ENCODE measurements at places on chromosomes 12 and 14.

DNA sequence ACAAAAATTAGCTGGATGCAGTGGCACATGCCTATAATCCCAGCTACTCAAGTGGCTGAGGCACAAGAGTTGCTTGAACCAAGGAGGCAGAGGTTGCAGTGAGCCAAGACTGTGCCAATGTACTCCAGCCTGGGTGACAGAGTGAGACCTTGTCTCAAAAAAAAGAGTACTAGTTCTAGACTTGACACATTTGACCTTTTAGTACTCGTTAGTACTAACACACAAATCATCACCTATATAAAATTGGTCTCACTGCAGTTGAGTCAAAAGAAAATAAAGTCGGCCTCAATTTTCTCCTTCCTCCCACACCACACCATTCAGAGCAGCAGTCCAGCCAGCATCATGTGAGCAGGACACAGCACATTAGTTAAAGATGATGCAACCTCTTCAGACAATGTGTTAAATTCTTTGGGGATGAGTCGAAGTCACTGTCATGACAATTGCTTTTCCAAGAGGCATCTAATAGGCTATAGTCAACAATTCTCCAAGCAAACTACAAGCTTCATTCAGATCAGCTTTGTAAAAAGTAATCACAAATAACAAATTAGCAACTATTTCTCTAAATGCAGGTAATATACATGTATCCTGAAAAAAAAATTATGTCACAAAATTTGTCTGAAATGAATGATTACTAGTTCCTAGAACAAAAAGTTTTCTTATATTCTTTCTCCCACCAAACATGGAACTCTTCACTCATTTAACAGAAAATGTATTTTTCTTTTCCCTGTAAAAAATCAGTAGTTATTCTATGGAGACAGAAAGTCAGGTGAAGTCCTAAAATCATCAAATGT is 55.6 kb downstream of the CLIP1 start:
- DNase-seq, result no peak

DNA sequence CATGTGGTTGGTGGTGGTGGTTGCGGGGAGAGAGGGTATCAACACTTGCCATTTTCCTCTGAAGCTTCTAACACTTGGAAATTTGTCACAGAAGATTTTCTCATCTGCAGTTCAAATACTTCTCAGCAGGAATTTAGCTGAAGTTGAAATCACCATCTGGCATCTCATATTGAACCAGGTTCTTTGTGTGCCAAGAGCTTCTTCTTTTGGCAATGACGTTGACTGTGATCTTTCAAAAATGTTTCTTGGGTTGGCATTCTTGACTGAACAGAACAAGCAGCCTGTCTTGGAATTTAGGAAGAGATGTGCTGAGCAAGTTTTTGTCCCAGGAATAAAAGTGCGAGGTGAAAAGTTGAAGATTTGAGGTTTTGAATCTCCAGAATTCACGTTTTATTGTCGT is 8.7 kb upstream of the NIN start:
- DNase-seq, result no peak

DNA sequence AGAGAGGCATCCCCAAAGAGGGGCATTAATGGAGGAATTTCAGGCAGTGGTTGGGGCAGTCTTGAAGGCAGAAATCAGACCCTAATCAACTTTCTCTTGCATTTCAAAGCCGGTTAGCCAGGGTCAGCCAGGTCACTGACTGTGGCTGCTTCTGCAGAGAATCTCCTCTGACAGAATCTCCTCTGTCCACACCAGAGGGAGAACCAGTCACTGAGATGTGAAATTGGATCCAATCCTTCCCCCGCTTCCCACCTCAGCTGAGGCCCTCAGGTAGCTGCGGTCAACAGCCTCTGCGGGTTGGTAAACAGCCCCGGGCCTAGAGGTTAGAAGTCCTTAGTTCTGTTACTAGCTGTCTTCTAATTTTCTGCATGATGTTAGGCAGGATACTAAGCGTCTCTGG is 39.8 kb upstream of the NUAK1 start:
- DNase-seq, result no peak

- no peak for DNase-seq
Observed at GRCh38 chr12:73506611-73507010, 1031.0 kb upstream of the ATXN7L3B start.

DNA sequence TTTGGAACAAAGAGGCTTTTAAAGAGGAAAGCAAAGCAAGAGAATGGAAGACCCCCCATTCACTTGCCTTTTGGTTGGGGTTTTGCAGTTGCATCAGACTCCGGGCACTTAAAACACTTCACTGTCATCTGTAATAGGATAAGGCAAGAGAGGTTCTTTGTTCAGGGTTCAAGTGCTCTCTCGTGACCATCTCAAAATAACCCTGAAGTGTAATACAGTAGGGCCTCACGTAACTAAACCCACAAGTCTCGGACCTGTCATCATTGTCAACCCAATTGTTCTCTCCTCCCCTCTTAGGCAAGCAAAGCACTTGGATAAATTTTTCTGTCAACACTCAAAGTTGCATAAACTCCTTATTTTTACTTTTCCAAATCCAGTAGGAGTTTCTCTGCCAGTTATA is 26.9 kb upstream of the MYBPC1 start:
- no peak for DNase-seq

- DNase-seq, result no peak
Observed at GRCh38 chr12:68771223-68771925, 25.4 kb downstream of the SLC35E3 start.

DNA sequence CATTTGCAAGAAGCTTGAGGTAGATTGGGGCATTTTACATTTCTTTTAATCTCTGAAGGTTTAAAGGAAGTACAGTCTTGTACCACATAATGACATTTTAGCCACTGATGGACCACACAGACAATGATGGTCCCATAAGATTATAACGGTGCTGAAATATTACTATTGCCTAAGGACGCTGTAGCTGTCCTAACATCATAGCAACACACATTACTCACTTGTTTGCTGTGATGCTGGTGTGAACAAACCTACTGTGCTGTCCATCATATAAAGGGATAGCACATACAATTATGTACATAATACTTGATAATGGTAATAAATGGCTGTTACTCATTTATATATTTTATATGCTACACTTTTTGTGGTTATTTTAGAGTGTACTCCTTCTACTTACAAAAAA is 127.1 kb upstream of the CPNE8 start:
- no peak for DNase-seq

DNA sequence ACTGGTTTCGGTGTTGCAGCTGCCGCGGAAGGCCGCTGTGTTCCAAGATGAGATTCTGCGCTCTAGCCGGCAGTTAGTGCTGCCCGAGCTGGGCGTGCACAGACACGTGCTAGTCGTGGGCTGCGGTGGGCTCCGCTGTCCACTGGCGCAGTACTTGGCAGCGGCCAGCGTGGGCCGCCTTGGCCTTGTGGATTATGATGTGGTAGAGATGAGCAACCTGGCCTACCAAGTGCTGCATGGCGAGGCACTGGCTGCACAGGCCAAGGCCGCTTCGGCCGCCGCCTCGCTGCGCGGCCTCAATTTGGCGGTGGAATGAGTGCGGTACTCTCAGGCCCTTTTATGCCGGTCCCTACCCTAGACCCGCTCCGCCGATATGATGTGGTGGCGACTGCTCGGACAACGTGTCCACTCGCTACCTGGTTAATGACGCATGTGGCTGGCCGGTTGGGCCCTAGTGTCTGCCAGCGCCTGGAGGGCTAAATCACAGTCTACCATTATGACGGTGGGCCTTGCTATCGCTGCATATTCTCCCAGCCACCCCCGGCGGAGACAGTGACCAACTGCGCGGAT is 102.2 kb downstream of the SNAPC1 start:
- DNase-seq, result no peak

DNA sequence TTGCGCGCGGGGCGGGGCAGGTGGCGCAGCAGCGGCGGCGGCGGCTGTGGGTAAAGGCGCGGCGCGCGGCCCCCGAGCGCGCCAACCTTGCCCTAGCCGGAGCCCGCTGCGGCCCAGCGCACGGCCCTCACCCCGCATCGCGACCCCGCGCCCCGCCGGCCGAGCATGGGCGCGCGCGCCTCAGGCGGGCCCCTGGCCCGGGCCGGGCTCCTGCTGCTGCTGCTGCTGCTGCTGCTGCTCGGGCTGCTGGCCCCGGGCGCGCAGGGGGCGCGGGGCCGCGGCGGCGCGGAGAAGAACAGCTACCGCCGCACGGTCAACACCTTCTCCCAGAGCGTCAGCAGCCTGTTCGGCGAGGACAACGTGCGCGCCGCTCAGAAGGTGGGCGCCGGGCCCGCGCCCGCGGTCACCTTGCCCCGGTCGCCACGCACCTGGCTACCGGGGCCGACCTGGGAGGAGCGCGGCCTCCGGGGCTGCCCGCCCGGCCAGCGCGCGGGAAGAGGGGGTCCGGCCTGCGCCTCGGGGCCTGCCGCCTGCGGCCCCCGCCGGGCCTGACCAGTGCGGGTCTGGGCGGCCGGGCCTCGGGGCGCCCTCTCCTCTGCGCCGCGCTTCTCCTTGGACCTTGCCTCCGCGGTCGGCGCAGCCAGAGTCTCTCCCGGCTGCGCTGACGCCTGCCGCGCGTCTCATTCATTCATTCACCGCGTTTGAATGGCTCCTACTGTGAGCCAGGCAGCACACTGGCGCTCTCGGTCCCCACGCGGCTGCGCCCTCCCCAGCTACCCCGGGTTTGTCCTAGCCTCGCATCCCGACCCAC is at the start of gene BRI3BP:
BRI3BP (plus strand) TSS at position 20 of the 811 bp plus-strand sequence; CDS start at position 166, 146 bp downstream.
- no peak for DNase-seq

- DNase-seq, result no peak
Observed at GRCh38 chr12:47277972-47278448, 198.3 kb upstream of the AMIGO2 start.

- DNase-seq, result no peak
Observed at GRCh38 chr14:100684154-100684553, 42.5 kb upstream of the DLK1 start.

GRCh38 chr12:92398565-92399309 is 253.1 kb upstream of the BTG1 start:
- no peak for DNase-seq

DNA sequence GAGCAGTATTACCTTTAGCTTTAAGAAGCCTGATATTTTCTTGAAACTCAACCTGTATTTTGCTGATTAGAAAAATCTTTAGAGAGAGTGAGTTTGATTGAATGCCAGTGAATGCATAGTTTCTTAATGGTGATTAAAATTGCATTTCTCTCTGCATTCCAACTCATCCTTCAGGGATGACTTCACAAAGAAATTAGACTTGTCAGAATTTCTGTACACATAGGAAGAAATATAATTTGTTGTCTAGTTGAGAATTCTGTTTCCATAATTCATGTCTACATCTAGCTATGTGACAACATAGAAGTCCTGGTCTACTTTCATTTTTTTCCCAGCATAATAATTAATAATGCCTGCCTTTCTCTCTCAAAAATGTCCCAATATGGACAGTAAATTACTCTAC is 136.6 kb downstream of the OTOGL start:
- no peak for DNase-seq

DNA sequence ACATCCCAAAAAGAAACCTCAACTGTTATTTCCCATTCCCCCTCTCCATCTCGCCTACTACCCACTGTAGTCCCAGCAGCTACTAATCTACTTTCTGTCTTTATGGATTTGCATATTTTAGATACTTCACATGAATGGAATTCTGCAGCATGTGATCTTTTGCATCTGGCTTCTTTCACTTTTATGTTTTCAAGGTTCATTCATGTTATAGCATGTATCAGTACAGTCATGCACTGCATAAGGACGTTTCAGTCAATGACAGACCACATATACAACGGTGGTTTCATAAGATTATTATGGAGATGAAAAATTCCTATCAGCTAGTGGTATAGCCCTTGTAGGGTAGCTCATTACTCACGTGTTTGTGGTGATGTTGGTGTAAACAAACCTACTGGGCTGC is 24.5 kb downstream of the PCNX4 start:
- DNase-seq, result no peak

DNA sequence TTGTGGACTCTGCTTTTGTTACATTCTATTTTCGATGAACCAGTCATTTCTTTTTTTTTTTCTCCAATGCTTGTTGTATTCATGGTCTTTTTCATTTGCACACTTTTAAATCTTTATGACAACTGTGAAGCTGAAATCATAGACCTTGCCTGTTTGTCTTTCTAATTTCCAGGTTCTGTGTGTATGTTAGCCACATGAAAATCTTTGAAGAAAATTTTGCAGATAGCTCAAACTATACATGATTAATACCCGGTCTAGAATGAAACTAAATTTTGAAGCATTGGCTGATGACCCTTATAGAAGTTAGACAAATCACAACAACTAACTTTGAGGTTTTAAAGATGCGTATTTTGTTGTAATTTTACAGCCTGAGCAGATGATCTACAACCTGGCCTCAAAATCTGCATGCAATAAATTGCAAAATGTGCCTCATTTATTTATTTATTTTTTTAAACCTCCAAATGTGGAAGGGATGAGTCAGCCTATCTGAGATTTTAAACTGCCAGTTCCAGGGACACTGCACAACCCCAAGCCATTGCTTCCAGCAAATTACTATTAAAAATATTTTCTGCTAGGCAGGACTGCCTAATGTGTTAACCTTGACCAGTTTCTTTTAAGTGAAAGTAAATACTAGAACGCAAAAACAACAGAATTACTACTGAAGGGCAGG is 96.3 kb upstream of the NAV3 start:
- no peak for DNase-seq

- no peak for DNase-seq
Observed at GRCh38 chr14:105356927-105357326, 41.4 kb upstream of the TEX22 start.

GRCh38 chr14:92649934-92650545 is 98.4 kb downstream of the LGMN start:
- DNase-seq, result no peak

DNA sequence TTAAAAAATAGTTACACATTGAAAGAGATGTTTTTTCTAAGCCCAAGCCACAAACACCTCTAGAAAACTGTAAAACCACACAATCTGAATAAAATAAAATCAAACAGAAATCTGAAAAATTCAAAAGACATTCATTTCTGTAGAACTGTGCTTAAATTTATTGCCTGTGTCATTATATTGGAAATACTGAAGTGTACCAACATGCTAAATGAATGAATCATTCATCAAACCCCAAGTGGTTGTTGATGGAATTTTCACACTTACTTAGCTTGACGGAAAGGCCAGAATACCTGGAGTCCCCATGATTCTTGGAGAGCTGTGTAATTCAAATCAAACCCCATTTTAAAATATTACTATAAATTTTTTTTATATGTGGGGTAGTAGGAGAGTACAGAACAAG is 2.7 kb downstream of the KITLG start:
- no peak for DNase-seq

DNA sequence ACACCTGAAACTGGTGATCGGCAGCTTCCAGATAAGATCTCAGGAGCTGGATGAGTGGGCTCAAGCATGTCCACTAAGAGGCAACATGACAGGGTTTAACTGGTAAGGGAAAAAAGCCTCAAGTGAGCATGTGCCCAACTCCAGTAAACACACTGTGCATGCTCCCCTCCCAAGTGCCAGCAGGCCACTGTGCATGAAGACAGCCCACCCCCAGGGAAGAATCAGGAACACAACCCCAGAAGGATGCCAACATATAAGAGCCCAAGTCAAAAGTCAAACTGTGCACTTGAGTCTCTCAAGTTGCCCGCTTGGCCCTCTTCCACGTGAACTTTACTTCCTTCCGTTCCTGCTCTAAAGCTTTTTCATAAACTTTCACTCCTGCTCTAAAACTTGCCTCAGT is 311.3 kb upstream of the PRKD1 start:
- no peak for DNase-seq

All from T-helper 17 cell (primary cell).